NCI-H69 (cell line): ENCODE measurements at places on chromosomes 4 and X.

GRCh38 chr4:171932238-171932637, 119.0 kb downstream of the GALNTL6 start:
- no peak for DNase-seq

- peak; percentile 83 for DNase-seq
Measured at GRCh38 chrX:40109288-40110008, 11.7 kb upstream of the BCOR start.

DNA sequence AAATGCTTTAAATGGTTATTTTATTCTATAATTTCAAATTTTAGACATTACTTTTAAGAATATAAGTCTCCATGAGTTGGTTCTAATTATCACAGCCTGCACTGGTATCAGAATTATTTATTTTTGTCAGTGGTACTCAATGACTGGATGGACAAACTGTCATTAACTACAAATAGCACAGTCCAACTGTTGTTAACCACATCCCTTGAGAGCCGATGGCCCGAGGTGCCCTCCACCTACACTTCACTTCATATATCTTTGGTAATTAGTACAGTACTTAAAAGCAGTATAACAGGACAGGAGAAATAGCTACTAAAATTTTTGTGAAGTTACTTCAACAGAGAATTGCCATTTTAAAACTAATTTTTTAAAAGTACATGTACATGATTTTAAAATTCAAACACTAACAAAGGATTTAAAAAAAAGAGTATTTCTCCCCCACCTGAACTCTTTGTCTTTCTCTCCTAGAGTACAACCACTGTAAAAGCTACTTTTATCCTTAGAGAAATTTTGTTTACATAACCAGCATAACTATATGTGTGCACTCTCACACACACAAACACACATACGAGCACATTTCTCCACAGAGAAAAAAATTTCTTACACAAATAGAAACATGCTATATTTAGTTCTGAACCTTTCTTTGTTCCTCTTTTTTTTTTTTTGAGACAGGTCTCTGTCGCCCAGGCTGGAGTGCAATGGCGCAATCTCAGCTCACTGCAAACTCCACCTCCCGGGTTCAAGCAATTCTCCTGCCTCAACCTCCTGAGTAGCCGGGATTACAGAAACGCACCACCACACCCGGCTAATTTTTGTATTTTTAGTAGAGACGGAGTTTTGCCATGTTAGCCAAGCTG, 6.5 kb downstream of the TIFA start:
- peak; percentile 54 for DNase-seq

- peak; percentile 17 for DNase-seq
Measured at GRCh38 chrX:46325312-46325877, 219.8 kb downstream of the ZNF674 start.

GRCh38 chr4:172947594-172947993, 221.0 kb upstream of the GALNT7 start:
- DNase-seq, result no peak

DNA sequence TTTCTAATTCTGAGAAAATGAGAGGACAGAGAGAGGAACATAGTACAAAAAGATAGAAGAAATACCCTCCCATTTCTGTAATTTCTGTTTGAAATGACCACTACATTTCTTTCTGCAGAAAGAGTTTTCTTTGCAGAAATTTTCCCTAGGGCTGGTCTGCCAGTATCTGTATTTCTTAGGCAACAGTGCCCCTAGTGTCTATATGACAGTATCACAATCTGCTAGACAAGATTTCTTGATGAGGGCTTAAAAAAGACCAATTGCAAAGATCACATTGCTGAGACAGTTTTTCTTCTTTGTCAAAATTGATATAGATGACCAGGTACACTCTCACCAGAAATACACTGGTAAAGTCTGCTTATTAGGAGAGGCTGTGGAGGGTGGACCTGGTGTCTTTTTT, 81.0 kb upstream of the ZDHHC15 start:
- DNase-seq, result peak; percentile 7

- no peak for DNase-seq
Measured at GRCh38 chrX:53483838-53484405, 49.8 kb upstream of the HSD17B10 start.

- no peak for DNase-seq
Measured at GRCh38 chr4:25402521-25402920, 25.5 kb downstream of the ANAPC4 start.

GRCh38 chr4:147463065-147463464, 17.8 kb upstream of the EDNRA start:
- DNase-seq, result no peak

GRCh38 chr4:122687531-122688061, 44.9 kb upstream of the BBS12 start:
- DNase-seq, result no peak

DNA sequence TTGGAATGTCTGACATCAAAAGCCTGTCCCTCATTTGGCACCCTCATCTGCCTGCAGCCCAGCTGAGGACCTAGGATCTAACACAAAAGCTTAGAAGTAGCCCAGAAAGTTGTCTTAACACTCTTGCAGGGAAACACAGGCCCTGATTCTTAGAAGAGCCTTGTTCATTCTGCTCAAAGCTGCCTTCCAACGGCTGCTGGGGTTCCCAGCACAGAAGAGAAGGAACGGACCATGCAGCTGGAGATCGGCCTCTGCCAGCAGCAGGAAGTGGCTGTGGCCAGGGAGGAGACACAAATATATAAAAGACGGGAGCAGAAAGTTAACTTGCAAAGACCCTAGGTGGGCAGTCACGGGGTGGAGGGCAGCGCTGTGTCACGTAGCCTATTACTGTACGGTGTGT, 20.4 kb downstream of the PRPS2 start:
- no peak for DNase-seq

GRCh38 chr4:136581119-136581518, 951.2 kb downstream of the PCDH18 start:
- DNase-seq, result no peak

DNA sequence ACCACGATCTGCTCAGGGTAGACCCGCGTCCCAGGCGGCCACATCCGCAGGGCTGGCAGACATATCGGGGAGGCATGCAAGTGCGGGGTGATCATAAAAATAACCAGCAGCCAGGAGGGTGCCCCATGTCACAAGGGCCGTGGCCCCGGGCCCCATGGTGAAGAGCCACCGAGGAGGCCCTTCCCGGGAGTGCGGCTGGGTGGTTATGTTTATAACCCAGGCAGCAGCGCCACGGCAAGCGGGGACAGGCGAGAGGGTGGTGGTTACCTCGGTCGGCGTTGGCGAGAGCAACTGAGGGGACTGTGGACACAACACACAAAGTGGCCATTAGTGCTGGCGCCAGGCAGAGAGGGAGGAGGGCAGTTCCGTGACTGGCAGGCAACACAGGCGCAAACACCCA, 92.7 kb upstream of the AFAP1 start:
- peak; percentile 6 for DNase-seq

DNA sequence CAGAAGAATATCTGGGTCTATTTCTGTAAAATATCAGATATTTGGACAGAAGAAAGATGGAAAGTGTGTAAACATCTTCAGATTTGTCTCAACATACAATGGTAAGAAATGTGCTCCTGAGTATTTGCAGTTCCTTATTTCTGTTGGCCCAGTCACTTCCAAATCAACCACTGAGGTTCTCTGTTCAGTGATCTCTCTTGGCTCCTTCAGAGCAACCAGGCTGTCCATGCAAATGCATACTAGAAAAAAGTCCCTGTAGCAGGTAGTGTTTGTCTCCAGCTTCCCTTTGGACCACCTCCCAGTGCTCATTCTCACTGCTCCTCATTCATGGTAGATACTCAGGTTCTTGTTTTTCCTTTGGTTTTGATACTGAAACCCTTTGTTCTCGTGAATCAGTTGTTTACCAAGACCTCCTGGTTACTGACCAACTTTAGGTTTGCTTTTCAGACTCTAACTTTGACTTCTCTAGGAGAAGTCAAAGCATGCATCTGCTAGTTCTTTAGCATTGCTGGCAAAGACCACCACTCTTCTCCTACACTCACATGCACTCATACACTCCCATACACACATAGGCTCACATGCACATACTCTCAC, 28.8 kb downstream of the ASIC5 start:
- DNase-seq, result no peak

GRCh38 chr4:14434483-14434882, 567.8 kb upstream of the CPEB2 start:
- no peak for DNase-seq

DNA sequence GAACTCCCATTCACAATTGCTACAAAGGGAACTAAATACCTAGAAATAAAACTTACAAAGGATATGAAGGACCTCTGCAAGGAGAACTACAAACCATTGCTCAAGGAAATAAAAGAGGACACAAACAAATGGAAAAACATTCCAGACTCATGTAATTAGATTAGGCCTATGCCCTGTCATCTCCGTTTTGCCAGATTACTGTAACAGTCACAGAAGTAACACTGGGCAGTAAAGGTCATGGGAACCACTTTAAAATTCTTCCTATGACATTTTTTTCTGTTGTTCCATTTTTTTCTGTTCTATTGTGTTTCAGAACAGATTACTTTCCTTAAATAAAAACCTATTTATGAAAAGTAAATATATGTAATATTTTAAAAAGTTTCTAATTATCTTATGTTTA, 199.4 kb upstream of the CENPE start:
- no peak for DNase-seq

- DNase-seq, result no peak
Measured at GRCh38 chrX:45769761-45770582, 569.3 kb upstream of the DIPK2B start.
